ENCODE measurements at places on chromosomes 2 and 18. TPM values are rescaled to one million over a fixed set of nuclear protein-coding genes. Genes with fewer than 3 reads are reported as not detected.

The DNAH7 gene
- 0.71 TPM for total RNA-seq

The EFR3B gene
- 15.4 TPM for total RNA-seq

The SIX3 gene
- total RNA-seq = not detected

The ZNF142 gene
- total RNA-seq = 34.1 TPM

The FEV gene
- total RNA-seq = 0.29 TPM

The ACADL gene
- total RNA-seq = 13.2 TPM

The LIMS4 gene
- 1.2 TPM for total RNA-seq

The LYPD6B gene
- total RNA-seq = 27.2 TPM

The FAM237A gene
- not detected for total RNA-seq

The CTAGE1 gene
- total RNA-seq = 0.07 TPM

DNA sequence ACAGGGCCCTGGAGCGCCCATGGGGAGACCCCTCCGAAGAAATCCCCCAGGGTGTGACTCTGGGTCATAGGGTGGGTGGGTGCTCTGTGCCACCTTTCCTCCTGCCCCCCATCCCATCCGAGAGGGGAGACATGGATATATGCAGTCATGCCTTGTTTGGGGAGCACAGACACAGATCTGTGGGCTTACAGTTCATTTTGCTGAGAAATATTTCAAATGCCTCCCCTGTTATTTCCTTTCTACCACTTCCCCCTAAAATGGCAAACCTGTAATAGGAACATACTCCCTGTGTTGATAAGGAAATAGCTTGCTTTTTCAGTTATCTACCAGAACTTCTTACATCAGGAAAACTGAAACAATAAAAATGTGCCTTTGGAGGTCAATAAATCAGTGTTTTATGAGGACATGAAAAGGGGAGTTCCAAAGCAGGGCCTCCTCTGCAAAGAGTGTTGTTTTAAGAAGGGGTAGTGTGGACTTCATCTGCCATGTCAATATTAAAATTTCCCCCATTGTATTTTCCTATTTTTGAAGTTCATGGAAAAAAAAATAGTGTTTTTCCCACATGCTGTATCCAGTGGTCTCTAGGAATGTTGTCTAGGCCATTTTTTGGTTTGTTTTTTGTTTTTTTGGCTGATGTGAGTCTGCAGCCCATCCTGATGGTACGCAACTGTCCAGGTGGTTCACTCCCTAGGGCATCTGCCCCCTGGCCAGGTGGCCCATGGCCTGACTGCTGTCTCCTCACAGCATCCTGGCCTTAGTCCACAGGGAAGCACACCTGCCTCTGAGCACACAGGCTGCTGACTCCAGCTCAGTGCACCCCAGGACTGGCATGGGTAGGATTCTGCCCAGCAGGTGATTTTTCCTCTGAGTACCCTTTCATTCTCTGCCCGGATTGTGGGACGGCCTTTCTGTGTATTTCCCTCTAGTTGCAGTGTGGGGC, 3.7 kb downstream of the TNFRSF11A start:
- H3K4me1 ChIP-seq = peaks cover 25% of the 10 kb centered on the region
- H3K27me3 ChIP-seq = peaks cover 81% of the 10 kb centered on the region
- DNase-seq = no peak
- H3K4me3 ChIP-seq = no peak overlapping the region
- no peak overlapping the region for H3K27ac ChIP-seq

DNA sequence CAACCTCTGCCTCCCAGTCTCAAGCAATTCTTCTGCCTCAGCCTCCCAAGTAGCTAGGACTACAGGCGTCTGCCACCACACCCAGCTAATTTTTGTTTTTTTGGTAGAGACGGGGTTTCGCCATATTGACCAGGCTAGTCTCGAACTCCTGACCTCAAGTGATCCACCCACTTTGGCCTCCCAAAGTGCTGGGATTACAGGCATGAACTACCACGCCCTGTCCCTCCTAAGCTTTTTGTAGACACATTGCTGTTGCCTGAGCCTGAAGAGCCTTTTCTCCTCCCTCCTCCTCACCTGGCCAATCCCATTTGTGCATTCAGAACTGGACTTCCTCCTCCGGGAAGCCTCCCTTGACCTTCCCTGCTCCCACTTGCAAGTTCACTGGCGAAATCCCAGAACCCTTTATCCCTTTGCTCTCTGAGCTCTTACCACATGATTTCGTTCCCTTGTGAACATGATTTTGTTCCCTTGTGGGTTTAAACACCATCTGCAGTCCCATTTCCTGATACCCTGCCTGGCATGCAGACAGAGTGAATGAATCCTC, 2.6 kb downstream of the C2orf72 start:
- H3K4me1 ChIP-seq = peaks cover 2% of the 10 kb centered on the region
- no peak overlapping the region for H3K27ac ChIP-seq
- DNase-seq = no peak
- no peak overlapping the region for H3K4me3 ChIP-seq

- no peak overlapping the region for H3K27ac ChIP-seq
- no peaks in the 10 kb centered on the region for H3K4me1 ChIP-seq
- no peak for DNase-seq
- no peaks in the 10 kb centered on the region for H3K36me3 ChIP-seq
- H3K4me3 ChIP-seq = no peak overlapping the region
- H3K27me3 ChIP-seq = peaks cover 28% of the 10 kb centered on the region
Measured at GRCh38 chr2:26595146-26595545, 46.0 kb downstream of the CIB4 start.

GRCh38 chr2:64374686-64375085, 79.3 kb upstream of the LGALSL start:
- H3K4me3 ChIP-seq = no peak overlapping the region
- H3K27ac ChIP-seq = no peak overlapping the region
- DNase-seq = no peak
- no peaks in the 10 kb centered on the region for H3K36me3 ChIP-seq
- peaks cover 5% of the 10 kb centered on the region for H3K4me1 ChIP-seq

DNA sequence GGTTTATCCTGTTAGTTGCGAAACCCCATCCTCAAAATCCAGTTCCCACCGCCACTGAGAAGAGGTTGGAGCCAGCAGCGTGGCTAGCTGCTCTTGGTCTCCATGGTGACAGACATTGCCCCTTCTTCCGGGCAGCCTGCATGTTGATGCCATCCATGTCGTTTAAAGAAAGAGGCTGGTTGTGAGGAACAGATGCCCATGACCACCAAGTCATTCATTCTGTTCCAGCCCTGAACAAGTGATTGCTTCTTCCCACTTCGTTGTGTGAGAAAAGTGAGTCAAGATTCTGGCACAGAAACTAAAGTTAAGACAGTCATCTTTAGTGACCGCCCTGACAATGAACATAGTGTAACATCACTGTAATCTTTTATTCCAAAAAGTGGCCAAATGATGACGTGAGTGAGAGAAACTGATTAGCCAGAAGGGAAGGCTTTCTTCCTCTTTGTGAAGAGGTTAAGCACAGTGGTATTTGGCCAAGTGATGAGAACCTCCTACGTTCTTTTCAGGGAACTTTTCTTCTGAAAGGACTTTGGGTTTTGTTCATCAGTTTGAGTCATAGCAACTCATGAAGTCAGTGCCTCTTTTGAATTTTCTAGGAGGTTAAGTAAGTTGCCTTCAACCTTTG, 272.5 kb downstream of the GALR1 start:
- H3K36me3 ChIP-seq = peaks cover 4% of the 10 kb centered on the region
- H3K4me1 ChIP-seq = no peaks in the 10 kb centered on the region
- H3K4me3 ChIP-seq = no peak overlapping the region
- DNase-seq = no peak
- no peaks in the 10 kb centered on the region for H3K27me3 ChIP-seq
- no peak overlapping the region for H3K27ac ChIP-seq

GRCh38 chr2:172279813-172280212, 147.6 kb upstream of the ITGA6 start:
- no peaks in the 10 kb centered on the region for H3K27me3 ChIP-seq
- H3K4me1 ChIP-seq = peaks cover 19% of the 10 kb centered on the region
- no peak overlapping the region for H3K4me3 ChIP-seq
- DNase-seq = no peak
- no peaks in the 10 kb centered on the region for H3K36me3 ChIP-seq
- H3K27ac ChIP-seq = no peak overlapping the region

DNA sequence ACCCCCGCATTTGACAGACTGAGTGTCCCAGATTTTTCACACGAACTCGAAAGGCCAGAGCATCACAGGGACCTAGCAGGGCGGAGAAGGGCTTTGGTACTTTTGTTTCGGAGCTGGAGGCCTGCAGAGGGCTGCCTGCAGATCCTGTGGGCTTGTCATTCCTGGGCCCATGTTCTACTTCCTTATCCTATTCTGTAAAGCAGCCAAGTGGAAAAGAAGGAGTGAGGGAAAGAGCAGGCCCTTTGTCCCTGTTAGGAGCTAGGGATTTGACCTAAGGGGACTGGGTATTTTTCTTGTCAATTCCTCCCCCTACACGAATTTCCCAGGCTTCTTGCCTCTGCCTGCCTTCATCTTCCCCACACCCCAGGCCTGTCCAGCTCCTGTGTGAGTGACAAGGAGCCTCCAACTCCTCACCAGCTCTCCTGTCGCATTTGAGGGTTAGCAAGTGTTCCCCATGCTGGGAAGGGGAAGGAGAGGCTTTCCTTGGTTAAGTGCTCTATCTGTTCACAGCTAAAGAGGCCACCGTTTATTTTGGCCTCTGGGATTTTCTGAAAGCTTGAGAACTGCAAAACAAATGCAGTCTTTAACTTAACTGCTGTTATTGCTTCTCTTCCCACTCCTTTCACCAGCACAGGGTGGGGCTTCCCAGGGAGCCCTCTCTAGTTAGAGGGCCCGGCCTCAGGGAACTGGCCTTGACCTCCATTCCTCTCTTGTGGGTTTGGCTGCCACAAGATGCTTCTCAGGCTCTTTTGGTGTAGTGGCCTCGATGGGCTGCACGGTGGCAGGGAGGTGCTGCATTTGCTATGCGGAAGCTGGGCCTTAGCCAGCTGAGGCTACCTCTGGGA, 61.2 kb downstream of the SGPP2 start:
- H3K27me3 ChIP-seq = peaks cover 26% of the 10 kb centered on the region
- H3K4me3 ChIP-seq = no peak overlapping the region
- H3K4me1 ChIP-seq = peaks cover 23% of the 10 kb centered on the region
- no peak overlapping the region for H3K27ac ChIP-seq
- DNase-seq = no peak
- H3K36me3 ChIP-seq = no peaks in the 10 kb centered on the region

GRCh38 chr2:108573061-108573460, 38.8 kb downstream of the LIMS1 start:
- no peaks in the 10 kb centered on the region for H3K27me3 ChIP-seq
- H3K4me1 ChIP-seq = peaks cover 21% of the 10 kb centered on the region
- no peak for DNase-seq
- H3K4me3 ChIP-seq = no peak overlapping the region
- peaks cover 3% of the 10 kb centered on the region for H3K36me3 ChIP-seq

GRCh38 chr2:131425231-131425941, 50.5 kb upstream of the TUBA3D start:
- no peak overlapping the region for H3K27ac ChIP-seq
- peaks cover 8% of the 10 kb centered on the region for H3K4me1 ChIP-seq
- no peaks in the 10 kb centered on the region for H3K36me3 ChIP-seq
- DNase-seq = no peak

GRCh38 chr2:133718688-133719201, 150.5 kb upstream of the NCKAP5 start:
- no peak for DNase-seq
- H3K36me3 ChIP-seq = no peaks in the 10 kb centered on the region
- H3K27me3 ChIP-seq = no peaks in the 10 kb centered on the region
- H3K4me3 ChIP-seq = no peak overlapping the region
- no peaks in the 10 kb centered on the region for H3K4me1 ChIP-seq

- H3K4me1 ChIP-seq = peaks cover 4% of the 10 kb centered on the region
- H3K36me3 ChIP-seq = no peaks in the 10 kb centered on the region
- no peaks in the 10 kb centered on the region for H3K27me3 ChIP-seq
- no peak overlapping the region for H3K4me3 ChIP-seq
- no peak overlapping the region for H3K27ac ChIP-seq
- DNase-seq = no peak
Measured at GRCh38 chr2:215660687-215661086, 224.8 kb upstream of the FN1 start.

DNA sequence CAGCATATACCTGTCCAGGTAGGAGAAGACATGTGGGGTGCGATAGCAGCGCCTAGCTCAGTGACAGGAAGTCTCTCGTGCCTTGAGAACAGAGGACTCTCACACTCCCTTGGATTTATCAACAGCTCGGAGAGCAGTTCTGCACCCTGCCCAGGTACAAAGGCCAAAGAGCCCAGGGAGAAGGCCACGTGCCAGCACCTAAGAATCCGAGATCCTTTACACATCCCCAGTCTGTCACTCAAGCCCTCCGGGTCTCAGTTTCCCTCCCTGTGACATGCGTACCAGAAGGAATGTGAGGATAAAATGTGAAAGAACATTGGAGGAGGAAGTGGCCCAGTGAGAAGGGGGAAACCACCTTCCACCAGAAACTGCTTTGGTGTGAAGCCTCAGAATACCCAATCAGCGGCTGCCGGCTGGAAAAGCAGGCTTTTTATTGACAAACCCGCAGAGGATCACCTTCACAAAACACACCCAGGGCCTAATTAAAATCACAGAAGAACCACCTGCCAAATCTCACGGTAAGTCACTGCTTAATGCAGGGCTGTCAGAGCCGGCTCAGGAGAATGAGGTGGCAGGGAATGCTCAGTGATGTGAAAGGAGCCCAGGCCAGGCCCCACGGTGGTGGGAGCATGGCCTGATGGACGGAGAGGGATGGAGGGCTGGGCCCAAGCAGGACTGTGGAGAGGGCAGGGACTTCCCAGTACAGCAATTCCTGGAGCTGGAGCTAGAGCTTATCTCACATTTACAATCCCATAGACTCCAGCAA, 66.3 kb downstream of the MYO5B start:
- H3K36me3 ChIP-seq = no peaks in the 10 kb centered on the region
- no peaks in the 10 kb centered on the region for H3K27me3 ChIP-seq
- peaks cover 55% of the 10 kb centered on the region for H3K4me1 ChIP-seq
- H3K4me3 ChIP-seq = no peak overlapping the region
